BE2C (cell line): ENCODE measurements at places on chromosomes 11 and 22.

DNA sequence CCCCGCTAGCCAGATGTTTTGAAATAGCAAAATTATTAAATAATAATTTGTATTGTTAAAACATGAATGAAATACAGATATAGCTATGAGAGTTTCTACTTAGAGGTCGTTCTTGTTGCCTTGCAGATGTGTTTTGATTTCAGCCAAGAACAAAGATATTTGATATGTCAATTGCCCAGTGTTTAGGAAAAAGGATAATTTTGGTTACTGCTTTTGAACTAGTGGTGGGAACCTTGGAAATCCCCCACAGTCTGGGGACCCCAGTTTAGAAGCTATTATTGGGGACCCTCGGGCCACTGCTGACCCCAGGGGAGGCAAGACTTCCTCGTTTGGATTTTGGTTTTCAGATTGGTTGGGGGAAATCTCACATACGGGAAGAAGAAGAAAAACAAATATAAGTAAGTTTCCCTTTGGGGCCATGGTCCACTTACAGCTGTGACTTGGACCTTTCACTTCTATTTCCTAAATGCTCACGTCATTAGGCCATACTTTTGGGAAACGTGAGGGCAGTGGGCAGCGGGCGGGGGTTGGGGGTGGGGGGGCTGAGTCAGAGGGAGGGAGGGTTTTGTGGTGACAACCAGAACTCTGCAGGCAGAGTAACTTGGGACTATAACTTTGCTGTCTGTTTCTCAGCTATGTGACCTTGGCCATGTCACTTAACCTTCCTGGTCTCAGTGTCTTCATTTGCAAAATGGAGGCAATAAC lies 37.0 kb downstream of the LDLRAD3 start:
- no peak for DNase-seq

- no peak for DNase-seq
Measured at GRCh38 chr22:29055192-29055830, 6.3 kb downstream of the C22orf31 start.

GRCh38 chr11:87072787-87073186 lies 35.1 kb downstream of the TMEM135 start:
- no peak for DNase-seq

GRCh38 chr11:106708348-106708747 lies 309.9 kb downstream of the GUCY1A2 start:
- no peak for DNase-seq

DNA sequence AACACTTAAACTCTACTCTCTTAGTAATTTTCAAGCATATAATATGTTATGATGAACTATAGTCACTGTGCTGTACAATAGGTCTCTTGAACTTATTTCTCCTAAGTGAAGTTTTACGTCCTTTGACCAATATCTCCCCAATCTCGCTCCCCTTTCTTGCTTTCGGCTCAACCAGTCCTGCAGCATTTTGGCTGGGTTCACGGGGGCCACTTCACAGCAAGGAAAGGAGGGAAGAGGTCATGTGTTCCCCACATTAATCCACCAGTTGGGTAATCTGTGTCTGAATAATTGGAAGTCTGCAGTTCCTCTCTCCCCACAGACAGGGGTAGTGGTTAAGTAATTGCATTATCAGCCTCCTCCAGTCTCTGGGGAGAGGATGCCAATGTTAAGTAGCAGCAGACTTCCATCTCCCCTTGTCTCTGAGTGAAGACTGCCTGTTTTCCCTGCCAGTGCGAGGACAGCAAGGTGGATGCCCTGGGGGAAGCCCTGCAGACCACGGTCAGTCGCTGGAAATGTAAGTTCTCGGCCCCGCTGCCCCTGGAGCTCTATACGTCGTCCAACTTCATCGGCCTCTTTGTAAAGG lies 59.2 kb upstream of the CRTAM start:
- peak; percentile 53 for DNase-seq

- no peak for DNase-seq
Measured at GRCh38 chr11:27468995-27469695, 3.4 kb downstream of the LGR4 start.

DNA sequence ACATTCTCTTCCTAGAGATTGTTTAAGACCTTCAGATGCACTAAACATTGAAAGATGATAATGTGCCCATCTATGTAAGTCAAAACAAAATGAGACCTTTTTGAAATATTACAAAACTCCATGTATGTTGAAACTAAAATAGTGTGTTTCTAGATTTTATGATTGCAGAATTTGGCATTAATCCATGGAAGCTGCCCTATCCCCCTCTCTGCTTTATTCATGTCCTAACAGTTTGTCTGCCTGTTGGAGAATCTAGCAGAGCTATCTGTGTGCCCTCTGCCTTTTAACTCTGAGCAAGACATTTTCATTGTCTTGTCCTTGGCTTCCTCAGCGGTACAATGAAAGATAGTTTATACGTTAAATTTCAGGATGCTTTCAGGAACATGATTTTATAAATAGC lies 105.5 kb downstream of the FAT3 start:
- DNase-seq, result no peak
